ENCODE measurements at places on chromosomes 7 and 10.

DNA sequence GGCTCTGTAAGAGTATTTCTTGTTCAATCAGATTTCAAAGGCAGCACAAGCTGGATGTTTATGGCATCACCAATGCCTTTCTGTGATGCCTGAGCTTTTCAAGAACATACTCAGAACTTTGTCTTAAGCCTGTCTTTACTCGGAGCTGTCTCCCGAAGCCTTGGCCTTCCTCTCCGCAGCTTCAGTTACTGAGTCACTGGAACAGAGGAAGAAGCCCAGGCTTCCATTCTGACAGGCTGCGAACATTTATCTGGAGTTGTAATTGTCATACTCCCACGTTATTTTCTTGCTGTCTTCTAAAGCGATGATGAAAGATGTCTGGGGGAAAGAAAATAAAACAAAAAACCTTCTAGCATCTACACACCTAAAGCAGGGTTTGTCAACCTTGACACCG is 43.9 kb downstream of the GRK5 start:
- no peak for DNase-seq

DNA sequence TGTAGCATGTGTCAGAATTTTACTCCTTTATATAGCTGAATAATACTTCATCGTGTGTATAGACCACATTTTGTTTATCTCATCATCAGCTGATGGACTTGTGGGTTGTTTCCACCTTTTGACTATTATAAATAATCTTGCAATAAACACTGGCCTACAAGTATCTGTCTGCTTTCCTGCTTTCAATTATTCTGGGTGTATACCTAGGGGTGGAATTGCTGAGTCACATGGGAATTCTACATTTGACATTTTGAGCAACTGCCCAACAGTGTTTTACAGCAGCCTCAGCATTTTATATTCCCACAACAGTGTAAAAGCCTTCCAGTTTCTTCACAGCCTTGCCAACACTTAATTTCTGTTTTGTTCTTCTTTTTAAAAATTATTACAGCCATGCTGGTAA is 200.3 kb upstream of the PRSS1 start:
- no peak for DNase-seq

- DNase-seq = no peak
Observed at GRCh38 chr7:117259615-117260014, 63.2 kb downstream of the WNT2 start.

GRCh38 chr7:84735677-84736076 is 451.2 kb downstream of the SEMA3D start:
- DNase-seq = no peak

GRCh38 chr7:39164887-39165286 is 187.2 kb downstream of the POU6F2 start:
- DNase-seq = no peak

- no peak for DNase-seq
Observed at GRCh38 chr10:93553482-93554315, 12.8 kb upstream of the FFAR4 start.

All from T-helper 17 cell (primary cell).